ENCODE measurements at places on chromosomes 12 and 14.

- peaks cover 90% of the 10 kb centered on the region for H3K27me3 ChIP-seq
- no peak overlapping the region for H3K27ac ChIP-seq
- DNase-seq: no peak
- no peak overlapping the region for H3K4me3 ChIP-seq
- H3K36me3 ChIP-seq: no peaks in the 10 kb centered on the region
Measured at GRCh38 chr14:104585966-104586697, 6.6 kb downstream of the C14orf180 start.

- H3K4me1 ChIP-seq: peaks cover 46% of the 10 kb centered on the region
- H3K27me3 ChIP-seq: no peaks in the 10 kb centered on the region
- H3K36me3 ChIP-seq: peaks cover 32% of the 10 kb centered on the region
- H3K27ac ChIP-seq: peak overlapping the region; percentile 85
- DNase-seq: no peak
- H3K4me3 ChIP-seq: no peak overlapping the region
Measured at GRCh38 chr12:94260717-94261116, 112.3 kb downstream of the PLXNC1 start.

GRCh38 chr12:1044199-1044598 lies 53.2 kb downstream of the ERC1 start:
- no peaks in the 10 kb centered on the region for H3K27me3 ChIP-seq
- no peak overlapping the region for H3K4me3 ChIP-seq
- peaks cover 7% of the 10 kb centered on the region for H3K4me1 ChIP-seq
- DNase-seq: no peak

GRCh38 chr12:27333403-27334009 lies 870 bp downstream of the BMAL2 start:
- peak overlapping the region; percentile 70 for H3K4me3 ChIP-seq
- no peak overlapping the region for H3K27ac ChIP-seq
- no peaks in the 10 kb centered on the region for H3K4me1 ChIP-seq
- peak; percentile 93 for DNase-seq

- no peaks in the 10 kb centered on the region for H3K27me3 ChIP-seq
- no peak overlapping the region for H3K27ac ChIP-seq
- H3K4me3 ChIP-seq: no peak overlapping the region
- H3K36me3 ChIP-seq: no peaks in the 10 kb centered on the region
- DNase-seq: no peak
- no peaks in the 10 kb centered on the region for H3K4me1 ChIP-seq
Measured at GRCh38 chr12:31599053-31599452, 8.1 kb upstream of the DENND5B start.

- H3K36me3 ChIP-seq: no peaks in the 10 kb centered on the region
- no peak for DNase-seq
- H3K27me3 ChIP-seq: no peaks in the 10 kb centered on the region
Measured at GRCh38 chr12:104544836-104545235, 88.1 kb downstream of the CHST11 start.

- DNase-seq: no peak
- peak overlapping the region; percentile 83 for H3K4me3 ChIP-seq
- peak overlapping the region; percentile 18 for H3K27ac ChIP-seq
- H3K4me1 ChIP-seq: peaks cover 8% of the 10 kb centered on the region
- no peaks in the 10 kb centered on the region for H3K27me3 ChIP-seq
Measured at GRCh38 chr14:73712540-73713180, 1.5 kb downstream of the PNMA1 start.

- no peak for DNase-seq
- no peak overlapping the region for H3K27ac ChIP-seq
- H3K27me3 ChIP-seq: no peaks in the 10 kb centered on the region
- H3K4me3 ChIP-seq: no peak overlapping the region
- peaks cover 78% of the 10 kb centered on the region for H3K36me3 ChIP-seq
Measured at GRCh38 chr14:92959189-92959531, 36.2 kb downstream of the CHGA start.

- DNase-seq: no peak
- peaks cover 6% of the 10 kb centered on the region for H3K4me1 ChIP-seq
- peaks cover 100% of the 10 kb centered on the region for H3K27me3 ChIP-seq
- no peaks in the 10 kb centered on the region for H3K36me3 ChIP-seq
Measured at GRCh38 chr12:6701078-6701768, 608 bp upstream of the PIANP start.

- no peak overlapping the region for H3K4me3 ChIP-seq
- DNase-seq: no peak
- H3K36me3 ChIP-seq: peaks cover 10% of the 10 kb centered on the region
Measured at GRCh38 chr14:59334253-59334652, 130.9 kb downstream of the GPR135 start.

GRCh38 chr12:48045061-48045846 lies 41.0 kb upstream of the COL2A1 start:
- H3K4me3 ChIP-seq: no peak overlapping the region
- H3K4me1 ChIP-seq: no peaks in the 10 kb centered on the region
- DNase-seq: no peak
- H3K27ac ChIP-seq: no peak overlapping the region
- H3K36me3 ChIP-seq: peaks cover 3% of the 10 kb centered on the region
- no peaks in the 10 kb centered on the region for H3K27me3 ChIP-seq

DNA sequence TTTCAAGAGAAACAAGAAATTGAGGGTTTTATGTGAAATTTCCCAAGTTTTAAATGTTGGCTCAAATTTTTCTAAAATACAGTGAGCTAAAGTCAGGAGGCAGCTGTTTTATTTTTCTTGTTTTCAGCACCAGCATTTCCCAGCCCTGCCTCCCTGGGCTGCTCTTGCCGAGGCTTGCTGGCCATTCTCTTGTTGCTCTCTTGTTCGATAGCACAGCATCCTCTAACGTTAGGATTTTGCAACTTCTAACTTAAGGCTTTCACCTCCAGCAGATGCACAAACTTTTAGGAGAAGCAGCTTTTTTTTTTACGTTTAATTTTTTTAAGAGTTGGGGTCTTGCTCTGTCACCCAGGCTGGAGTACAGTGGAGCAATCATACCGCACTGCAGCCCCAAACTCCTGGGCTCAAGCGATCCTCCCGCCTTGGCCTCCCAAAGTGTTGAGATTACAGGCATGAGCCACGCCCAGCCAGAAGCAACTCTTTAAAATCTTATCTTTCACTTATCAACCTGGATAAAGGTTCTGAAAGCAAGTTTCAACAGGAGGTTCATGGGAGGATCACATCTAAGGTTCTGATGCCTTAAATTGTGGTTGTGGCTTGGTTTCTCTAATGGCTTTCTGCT lies 40.2 kb downstream of the B4GALNT3 start:
- peaks cover 9% of the 10 kb centered on the region for H3K27me3 ChIP-seq
- no peak overlapping the region for H3K4me3 ChIP-seq
- no peaks in the 10 kb centered on the region for H3K4me1 ChIP-seq
- H3K27ac ChIP-seq: no peak overlapping the region
- no peak for DNase-seq
- H3K36me3 ChIP-seq: no peaks in the 10 kb centered on the region

DNA sequence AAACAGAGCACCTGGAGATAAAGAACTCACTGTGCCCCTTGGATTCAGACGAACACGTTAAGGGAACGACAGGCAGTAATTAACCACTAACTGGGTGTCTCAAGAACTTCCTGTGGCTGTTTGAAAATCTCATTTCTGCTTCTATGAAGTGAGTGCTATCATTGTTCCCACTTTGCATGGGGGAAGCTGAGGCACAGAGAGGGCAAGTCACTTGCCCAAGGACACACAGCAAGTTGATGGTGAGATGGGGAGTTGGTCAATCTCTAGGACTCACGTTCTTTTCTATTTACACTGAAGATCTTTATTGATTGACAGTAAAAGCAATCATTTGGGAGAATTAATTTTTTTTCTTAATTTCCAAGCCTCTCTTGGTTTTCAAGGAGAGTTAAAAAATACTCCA lies 26.8 kb upstream of the LHX5 start:
- H3K27ac ChIP-seq: no peak overlapping the region
- DNase-seq: no peak
- no peak overlapping the region for H3K4me3 ChIP-seq

DNA sequence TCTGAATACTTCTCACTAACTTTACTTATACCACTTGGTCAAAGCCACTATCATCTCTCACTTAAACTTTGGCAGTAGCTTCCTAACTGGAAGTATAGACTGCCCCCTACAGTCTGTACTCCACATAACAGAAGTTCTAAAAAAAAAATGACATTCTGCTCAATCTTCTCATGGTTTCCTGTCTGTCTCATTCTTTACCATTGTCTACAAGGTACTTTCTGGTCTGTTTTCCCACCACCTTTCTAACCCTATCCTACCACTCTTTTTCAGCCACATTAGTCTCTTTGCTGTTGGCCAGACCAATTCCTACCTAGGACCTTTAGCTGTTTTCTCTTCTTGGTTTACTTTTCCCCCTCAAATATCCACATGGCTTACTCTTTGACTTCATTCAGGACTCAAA lies 14.7 kb downstream of the CPSF6 start:
- peaks cover 36% of the 10 kb centered on the region for H3K4me1 ChIP-seq
- no peak for DNase-seq

DNA sequence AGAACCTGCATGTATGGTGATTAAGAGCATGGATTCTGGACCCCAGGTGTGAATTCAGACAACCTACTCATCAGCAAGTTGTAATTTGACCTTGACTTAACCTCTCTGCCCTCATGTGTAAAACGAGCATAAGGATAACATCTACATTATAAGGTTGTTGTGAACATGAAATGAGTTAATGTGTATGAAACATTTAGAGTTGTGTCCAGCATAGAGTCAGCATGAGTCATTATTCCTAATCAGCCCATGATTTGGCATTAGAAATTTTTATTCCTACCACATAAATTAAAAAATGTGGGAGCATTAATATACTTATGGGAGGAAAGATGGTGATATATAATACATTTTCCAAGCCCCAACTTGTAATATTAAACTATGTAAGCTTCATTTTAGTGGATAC lies 95.9 kb upstream of the DDHD1 start:
- no peaks in the 10 kb centered on the region for H3K36me3 ChIP-seq
- H3K4me3 ChIP-seq: no peak overlapping the region

DNA sequence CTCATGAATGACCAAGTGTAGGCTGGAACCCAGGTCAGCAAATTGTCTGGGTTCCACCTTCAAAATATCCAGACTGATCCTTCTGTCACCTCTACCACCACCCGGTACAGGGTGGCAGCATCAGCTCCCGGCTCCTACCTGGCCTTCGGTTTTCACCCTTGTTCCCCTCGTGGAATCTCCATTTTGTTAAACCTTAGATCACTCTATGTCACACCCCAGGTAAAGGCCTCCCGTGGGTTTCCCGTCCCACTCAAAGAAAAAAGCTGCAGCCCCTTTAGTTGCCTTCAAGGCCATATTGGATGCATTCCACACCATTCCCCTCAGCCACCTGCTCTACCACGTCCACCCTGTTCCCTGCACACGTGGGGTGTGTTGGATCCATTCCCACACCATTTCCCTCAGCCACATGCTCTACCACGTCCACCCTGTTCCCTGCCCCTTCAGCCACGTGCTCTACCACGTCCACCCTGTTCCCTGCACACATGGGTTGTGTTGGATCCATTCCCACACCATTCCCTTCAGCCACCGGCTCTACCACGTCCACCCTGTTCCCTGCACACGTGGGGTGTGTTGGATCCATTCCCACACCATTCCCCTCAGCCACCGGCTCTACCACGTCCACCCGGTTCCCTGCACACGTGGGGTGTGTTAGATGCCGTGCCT lies 23.8 kb downstream of the SLC6A13 start:
- no peak overlapping the region for H3K27ac ChIP-seq
- no peaks in the 10 kb centered on the region for H3K4me1 ChIP-seq
- H3K27me3 ChIP-seq: peaks cover 23% of the 10 kb centered on the region
- H3K4me3 ChIP-seq: no peak overlapping the region

GRCh38 chr12:65728848-65729793 lies 95.2 kb upstream of the HMGA2 start:
- peaks cover 4% of the 10 kb centered on the region for H3K4me1 ChIP-seq
- H3K4me3 ChIP-seq: no peak overlapping the region
- H3K27ac ChIP-seq: no peak overlapping the region
- peak; percentile 70 for DNase-seq

GRCh38 chr14:23555533-23555881 lies 564 bp upstream of the THTPA start:
- no peak for DNase-seq
- no peaks in the 10 kb centered on the region for H3K36me3 ChIP-seq
- no peaks in the 10 kb centered on the region for H3K27me3 ChIP-seq
- H3K4me1 ChIP-seq: peaks cover 18% of the 10 kb centered on the region

DNA sequence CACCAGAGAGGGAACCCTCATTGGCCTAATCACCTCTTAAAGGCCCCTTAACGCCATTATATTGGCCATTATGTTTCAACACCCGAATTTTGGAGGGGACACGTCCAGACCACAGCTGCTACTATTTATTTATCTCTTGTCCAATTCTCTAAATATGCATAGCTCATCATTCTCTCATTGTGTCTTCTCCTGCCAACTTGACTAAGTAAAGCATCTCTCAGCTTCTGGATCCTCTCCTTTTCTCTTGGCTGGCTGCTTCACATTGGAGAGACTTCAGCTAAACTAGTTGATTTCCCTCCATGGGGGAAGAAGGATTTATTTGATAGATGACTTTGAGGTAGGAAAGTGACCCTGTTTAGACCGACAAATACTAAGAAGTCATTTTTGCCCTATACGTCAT lies 120.4 kb upstream of the KRR1 start:
- no peak overlapping the region for H3K4me3 ChIP-seq
- H3K27me3 ChIP-seq: no peaks in the 10 kb centered on the region
- DNase-seq: no peak
- no peaks in the 10 kb centered on the region for H3K4me1 ChIP-seq

GRCh38 chr14:75077794-75078193 lies 8.4 kb downstream of the ZC2HC1C start:
- no peaks in the 10 kb centered on the region for H3K27me3 ChIP-seq

- no peak overlapping the region for H3K27ac ChIP-seq
- H3K27me3 ChIP-seq: no peaks in the 10 kb centered on the region
- H3K36me3 ChIP-seq: no peaks in the 10 kb centered on the region
- no peak for DNase-seq
Measured at GRCh38 chr14:89721956-89722355, 232.6 kb downstream of the EFCAB11 start.

GRCh38 chr12:74906224-74906623 lies 303.4 kb downstream of the KCNC2 start:
- H3K27me3 ChIP-seq: no peaks in the 10 kb centered on the region
- H3K27ac ChIP-seq: no peak overlapping the region
- no peak overlapping the region for H3K4me3 ChIP-seq
- DNase-seq: no peak
- H3K4me1 ChIP-seq: no peaks in the 10 kb centered on the region

- no peaks in the 10 kb centered on the region for H3K27me3 ChIP-seq
- H3K27ac ChIP-seq: no peak overlapping the region
- DNase-seq: no peak
- no peaks in the 10 kb centered on the region for H3K36me3 ChIP-seq
Measured at GRCh38 chr14:33369972-33370371, 431.3 kb downstream of the NPAS3 start.

GRCh38 chr12:10715491-10715890 lies 7.6 kb downstream of the YBX3 start:
- no peak overlapping the region for H3K4me3 ChIP-seq
- no peaks in the 10 kb centered on the region for H3K27me3 ChIP-seq
- H3K4me1 ChIP-seq: peaks cover 43% of the 10 kb centered on the region
- no peak for DNase-seq

DNA sequence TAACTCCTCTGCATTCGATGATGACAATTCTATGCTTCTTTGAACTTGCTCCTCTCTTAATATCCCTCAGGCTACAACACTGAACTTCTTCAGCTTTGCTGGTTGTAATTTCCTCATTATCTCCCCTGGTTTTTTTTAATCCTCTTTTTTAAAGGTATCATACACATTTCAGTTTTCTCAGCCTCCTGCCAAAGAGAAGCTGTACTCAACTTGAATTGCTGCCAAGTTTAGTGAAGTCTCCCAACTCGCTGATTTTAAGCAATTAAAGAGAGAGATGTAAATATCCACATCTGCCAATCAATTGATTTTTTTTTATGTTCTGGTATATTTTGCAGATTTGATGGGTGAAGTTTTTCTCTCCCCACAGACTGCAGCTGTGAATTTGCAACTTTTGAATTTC lies 817.8 kb downstream of the GALC start:
- no peak overlapping the region for H3K27ac ChIP-seq
- H3K4me1 ChIP-seq: no peaks in the 10 kb centered on the region
- no peak for DNase-seq
- H3K36me3 ChIP-seq: no peaks in the 10 kb centered on the region
- no peaks in the 10 kb centered on the region for H3K27me3 ChIP-seq
